ENCODE measurements at places on chromosomes 11 and 22.
A peak's percentile ranks its signal among the peaks of the same experiment; 100 is the strongest.

- no peaks in the 10 kb centered on the region for H3K4me1 ChIP-seq
- H3K27ac ChIP-seq: no peak overlapping the region
- no peak for DNase-seq
- H3K36me3 ChIP-seq: no peaks in the 10 kb centered on the region
- peak overlapping the region; percentile 53 for H3K4me3 ChIP-seq
Measured at GRCh38 chr11:32829157-32829679, 509 bp upstream of the PRRG4 start.

DNA sequence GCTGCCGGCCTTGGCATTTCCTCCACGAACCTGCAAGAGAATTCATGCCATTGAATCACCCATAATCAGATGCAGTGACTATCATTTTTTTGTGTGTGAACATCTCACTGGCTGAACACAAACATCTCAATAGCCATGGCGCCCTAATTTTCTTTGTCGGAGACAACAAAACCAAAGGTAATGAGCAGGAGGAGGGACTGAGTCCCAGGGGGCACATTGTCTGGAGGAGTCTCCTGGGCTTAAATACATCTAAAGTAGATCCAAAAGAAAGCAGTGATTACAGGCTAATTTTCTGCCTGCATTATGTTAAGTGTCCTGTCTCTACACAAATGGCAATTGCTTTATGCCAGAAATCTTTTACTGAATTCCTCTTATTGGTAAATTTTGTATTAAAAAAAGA, 113.5 kb downstream of the NTM start:
- no peak overlapping the region for H3K4me3 ChIP-seq
- H3K4me1 ChIP-seq: peaks cover 2% of the 10 kb centered on the region
- no peak overlapping the region for H3K27ac ChIP-seq
- DNase-seq: no peak
- H3K27me3 ChIP-seq: no peaks in the 10 kb centered on the region
- H3K36me3 ChIP-seq: no peaks in the 10 kb centered on the region

GRCh38 chr11:11512502-11512901, 109.3 kb downstream of the GALNT18 start:
- no peak overlapping the region for H3K27ac ChIP-seq
- peaks cover 3% of the 10 kb centered on the region for H3K4me1 ChIP-seq
- H3K27me3 ChIP-seq: peaks cover 2% of the 10 kb centered on the region
- H3K4me3 ChIP-seq: no peak overlapping the region

DNA sequence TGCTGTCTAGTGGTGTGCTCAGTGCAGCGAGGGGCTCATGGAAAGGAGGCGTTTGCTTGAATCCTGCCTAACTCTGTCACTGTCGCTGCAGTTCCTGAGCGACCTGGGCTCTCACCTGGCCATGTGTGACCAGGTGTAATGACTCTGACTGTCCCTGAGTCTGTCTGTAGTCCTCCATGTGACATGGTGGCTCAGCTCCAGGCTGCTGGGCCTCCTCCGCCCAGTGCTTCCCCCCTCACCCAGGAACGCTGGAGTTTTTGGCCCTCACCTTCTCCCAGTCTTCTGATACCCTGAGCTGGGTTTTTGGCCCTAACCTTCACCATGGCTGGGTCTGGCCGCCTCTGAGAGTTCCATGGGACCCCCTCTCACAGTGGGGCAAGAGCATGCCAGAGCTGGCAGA, 20.3 kb downstream of the MICALL1 start:
- H3K4me3 ChIP-seq: no peak overlapping the region
- H3K36me3 ChIP-seq: peaks cover 55% of the 10 kb centered on the region
- DNase-seq: no peak
- no peaks in the 10 kb centered on the region for H3K4me1 ChIP-seq

DNA sequence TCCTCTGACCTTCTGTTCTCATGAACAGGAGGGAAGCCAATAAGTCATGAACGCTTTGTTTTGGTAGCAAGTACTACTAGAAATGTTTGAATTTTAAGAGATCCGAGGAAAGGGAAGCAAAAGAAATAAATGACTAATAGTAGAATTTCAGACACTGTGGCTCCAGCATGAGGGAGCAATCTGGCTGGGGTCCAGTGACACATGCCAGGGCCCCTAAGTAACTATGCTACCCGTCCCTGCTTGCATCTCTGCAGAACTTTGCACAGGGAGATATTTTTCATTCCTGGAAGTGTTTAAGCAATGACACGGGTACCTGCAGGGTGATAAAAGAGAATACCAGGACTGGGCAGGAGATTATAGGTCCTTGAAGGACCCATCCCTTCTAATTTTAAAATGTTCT, 7.3 kb upstream of the ADAMTS8 start:
- H3K27me3 ChIP-seq: no peaks in the 10 kb centered on the region
- DNase-seq: no peak
- peaks cover 6% of the 10 kb centered on the region for H3K4me1 ChIP-seq
- no peaks in the 10 kb centered on the region for H3K36me3 ChIP-seq
- no peak overlapping the region for H3K27ac ChIP-seq

DNA sequence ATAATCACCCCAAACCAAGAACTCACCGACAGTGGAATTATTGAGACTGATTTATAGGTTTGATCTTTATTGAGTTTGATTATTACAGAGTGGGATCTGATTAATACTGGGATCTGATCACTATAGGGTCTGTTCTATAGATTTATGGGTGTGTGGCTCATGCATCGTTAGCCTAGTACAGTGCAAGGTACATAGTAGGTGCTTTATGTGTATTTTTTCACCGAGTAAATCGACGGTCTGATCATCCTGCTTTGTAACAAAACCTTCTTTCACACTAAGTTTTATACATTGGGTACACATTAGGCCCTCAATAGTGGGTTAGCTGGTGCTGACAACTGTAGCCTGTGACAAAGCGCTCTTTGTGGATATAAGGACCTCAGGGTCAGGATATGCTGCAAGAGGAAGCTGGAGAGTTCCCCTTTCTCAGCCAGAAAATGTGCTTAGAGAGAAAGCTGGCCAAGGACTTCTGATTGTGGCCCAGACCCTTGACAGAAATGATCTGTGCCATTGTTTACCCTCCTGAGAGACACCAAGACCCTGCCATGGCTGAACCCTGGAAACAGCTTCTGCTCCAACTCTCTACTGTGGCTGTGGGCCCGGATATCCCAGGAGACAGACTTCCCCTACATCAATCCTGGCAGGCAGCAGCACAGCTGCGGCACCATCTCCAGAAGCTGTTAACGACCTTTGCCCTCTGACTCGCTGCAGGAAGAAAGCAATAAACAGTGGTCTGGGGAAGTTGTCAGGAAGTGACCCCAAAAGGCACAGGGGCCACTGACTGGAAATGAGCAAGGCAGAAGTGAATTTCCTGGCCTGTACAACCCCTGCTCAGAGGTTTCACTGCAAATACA, 16.1 kb upstream of the TPP1 start:
- H3K27me3 ChIP-seq: no peaks in the 10 kb centered on the region
- peak overlapping the region; percentile 76 for H3K27ac ChIP-seq

GRCh38 chr11:6377902-6378639, 12.2 kb upstream of the SMPD1 start:
- H3K27ac ChIP-seq: peak overlapping the region; percentile 5
- no peak for DNase-seq

DNA sequence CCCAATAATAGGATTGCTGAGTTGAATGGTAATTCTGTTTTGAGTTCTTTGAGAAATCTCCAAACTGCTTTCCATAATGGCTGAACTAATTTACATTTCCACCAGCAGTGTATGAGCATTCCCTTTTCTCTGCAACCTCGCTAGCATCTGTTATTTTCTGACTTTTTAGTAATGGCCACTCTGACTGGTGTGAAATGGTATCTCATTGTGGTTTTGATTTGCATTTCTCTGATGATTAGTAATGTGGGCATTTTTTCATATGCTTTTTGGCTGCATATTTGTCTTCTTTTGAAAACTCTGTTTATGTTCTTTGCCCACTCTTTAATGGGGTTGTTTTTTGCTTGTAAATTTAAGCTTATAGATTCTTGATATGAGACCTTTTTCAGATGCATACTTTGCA, 97.4 kb downstream of the FDX1 start:
- H3K4me3 ChIP-seq: no peak overlapping the region
- no peaks in the 10 kb centered on the region for H3K4me1 ChIP-seq
- H3K27me3 ChIP-seq: no peaks in the 10 kb centered on the region
- no peaks in the 10 kb centered on the region for H3K36me3 ChIP-seq
- DNase-seq: no peak
- H3K27ac ChIP-seq: no peak overlapping the region

DNA sequence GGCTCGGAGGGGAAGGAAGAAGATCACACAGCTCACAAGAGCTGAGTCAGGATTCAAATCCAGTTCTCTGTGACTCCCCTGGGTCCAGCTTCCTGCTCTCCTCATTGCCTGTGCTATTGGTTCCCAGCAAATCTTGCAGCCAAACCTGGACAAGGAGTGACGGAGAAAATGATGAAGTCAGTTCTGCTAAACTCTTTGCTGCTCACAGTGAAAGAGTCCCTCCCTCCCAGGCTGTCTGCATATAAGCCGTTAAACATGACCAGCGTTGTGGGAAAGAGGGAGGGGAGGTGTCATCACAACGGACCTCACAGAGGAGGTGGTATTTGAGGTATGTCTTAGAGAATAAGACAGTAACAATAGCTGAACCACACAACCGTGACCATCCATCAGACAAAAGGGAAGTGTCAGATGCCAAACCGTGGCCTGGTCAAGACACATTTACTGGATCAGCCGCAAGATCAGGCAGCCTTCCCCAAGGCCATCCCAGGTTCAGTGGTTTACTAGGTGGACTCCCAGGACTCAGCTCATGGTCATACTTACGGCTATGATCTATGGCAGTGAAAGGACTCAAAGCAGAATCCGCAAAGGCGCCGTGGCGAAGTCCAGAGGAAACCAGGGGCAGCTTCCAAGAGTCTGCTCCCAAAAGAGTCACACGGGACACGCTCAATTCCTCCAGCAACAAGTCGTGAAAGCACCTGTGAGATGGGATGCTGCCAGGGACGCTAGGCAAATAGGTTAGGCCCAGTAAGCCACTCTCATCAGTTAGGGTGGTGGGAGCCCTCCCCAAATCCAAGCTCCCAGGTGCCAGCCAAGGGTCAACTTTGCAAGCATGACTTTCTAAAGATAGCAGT, 2.8 kb upstream of the CYTH4 start:
- H3K27me3 ChIP-seq: no peaks in the 10 kb centered on the region
- no peaks in the 10 kb centered on the region for H3K4me1 ChIP-seq

- H3K27ac ChIP-seq: no peak overlapping the region
- DNase-seq: no peak
- no peaks in the 10 kb centered on the region for H3K27me3 ChIP-seq
- H3K4me3 ChIP-seq: no peak overlapping the region
Measured at GRCh38 chr11:111797145-111797581, 31.0 kb upstream of the PPP2R1B start.

Data from lung (tissue), 17 donors.